Stimulated activated CD4-positive, alpha-beta T cell treated with anti-CD3 and anti-CD28 coated beads, TNF-alpha, amount 100 ng/mL, for 24 hours (primary cell): ENCODE measurements at places on chromosomes 1 and 21.

DNA sequence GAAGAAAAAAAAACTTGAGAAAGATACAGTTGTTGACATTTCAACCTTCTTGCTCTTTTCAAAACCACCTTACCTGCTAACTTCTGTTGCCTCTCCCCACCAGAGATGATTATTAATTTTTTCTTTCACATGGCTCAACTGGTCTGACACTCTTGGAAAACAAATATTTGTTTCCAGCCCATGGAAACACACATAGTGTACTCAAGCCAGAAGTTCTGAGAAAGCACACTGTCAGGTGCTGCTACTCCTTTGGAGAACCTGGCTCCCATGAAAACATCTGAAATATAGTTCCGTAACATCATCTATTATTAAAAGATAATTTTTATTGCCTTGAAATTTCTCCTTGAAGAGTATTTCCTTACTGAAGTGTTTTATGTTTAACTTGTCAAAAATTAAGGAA lies 145.0 kb upstream of the C1orf105 start:
- DNase-seq: no peak

GRCh38 chr1:119075614-119076013 lies 64.8 kb downstream of the WARS2 start:
- no peak for DNase-seq

DNA sequence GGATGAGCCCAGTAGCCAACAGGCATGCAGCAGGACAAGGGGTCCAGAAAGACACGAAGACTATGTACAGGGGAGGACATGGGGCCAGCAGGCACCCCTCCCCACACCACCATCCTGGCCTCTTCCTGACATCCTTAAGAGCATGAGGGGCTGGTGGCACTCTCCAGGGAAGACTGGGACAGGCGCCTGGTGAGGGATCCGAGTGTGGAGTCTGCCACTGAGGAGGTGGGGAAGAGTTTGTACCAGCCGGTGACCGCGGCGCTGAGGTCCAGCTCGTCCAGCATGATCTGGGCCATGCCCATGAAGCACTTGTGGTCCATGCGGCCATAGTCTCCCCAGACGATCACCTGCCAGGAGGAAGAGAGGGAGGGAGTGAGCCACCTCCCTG lies 39.1 kb downstream of the RIMS3 start:
- no peak for DNase-seq

DNA sequence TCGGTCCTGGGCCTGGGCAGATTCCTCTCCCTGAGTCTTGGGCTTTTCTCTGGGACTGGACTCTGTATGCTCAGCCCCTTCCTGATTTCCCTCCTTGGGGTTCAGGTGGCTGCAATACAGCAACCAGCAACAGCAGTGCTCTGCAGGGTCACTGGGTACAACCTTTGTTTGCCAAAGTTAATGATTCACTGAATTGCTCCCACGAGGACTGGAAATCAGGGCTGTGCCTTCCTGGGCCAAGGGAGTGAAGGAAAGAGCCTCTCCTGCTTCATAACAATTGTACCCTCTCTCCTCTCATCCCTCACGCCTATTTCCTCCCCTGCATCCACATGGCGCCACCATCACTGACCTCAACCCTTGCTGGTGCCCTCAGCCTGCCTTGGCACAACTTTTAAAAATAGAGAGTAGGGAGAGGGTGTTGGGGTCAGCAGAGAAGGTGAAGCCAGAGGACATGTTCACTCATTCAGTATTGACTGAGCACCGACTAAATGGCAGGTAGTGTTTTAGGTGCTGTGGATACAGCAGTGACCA lies 52.8 kb upstream of the GOLT1A start:
- no peak for DNase-seq

GRCh38 chr1:116498789-116499628 lies 71.8 kb downstream of the CD58 start:
- peak; percentile 7 for DNase-seq

- DNase-seq: peak; percentile 2
Measured at GRCh38 chr1:167935216-167936067, 1.0 kb upstream of the DCAF6 start.

- DNase-seq: no peak
Measured at GRCh38 chr1:101247404-101248287, 10.8 kb downstream of the S1PR1 start.

- no peak for DNase-seq
Measured at GRCh38 chr1:82923931-82924330, 1075.0 kb downstream of the TTLL7 start.

GRCh38 chr1:23601135-23601967 lies 42.0 kb upstream of the ID3 start:
- no peak for DNase-seq

GRCh38 chr1:9369964-9370788 lies 77.5 kb downstream of the SPSB1 start:
- DNase-seq: no peak

DNA sequence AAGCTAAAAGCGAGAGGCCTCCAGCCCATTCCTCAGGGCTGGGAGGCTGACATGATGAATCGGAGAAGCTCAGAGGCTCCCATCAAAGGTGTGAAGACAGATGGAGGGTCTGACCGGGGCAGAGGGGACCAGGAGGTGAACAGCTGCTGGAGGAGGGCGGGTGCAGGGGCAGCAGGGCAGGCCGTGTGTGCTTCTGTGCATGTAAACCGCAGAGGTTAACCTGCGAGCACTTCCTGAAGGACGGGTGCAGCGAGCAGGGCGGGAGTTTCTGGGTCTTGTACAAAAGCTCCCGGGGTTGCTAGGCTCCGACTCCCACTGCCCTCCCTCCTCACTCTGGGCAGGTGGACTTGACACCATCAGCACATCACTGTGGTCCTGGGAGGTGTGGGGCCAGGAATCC lies 75.2 kb downstream of the PAX7 start:
- DNase-seq: no peak

DNA sequence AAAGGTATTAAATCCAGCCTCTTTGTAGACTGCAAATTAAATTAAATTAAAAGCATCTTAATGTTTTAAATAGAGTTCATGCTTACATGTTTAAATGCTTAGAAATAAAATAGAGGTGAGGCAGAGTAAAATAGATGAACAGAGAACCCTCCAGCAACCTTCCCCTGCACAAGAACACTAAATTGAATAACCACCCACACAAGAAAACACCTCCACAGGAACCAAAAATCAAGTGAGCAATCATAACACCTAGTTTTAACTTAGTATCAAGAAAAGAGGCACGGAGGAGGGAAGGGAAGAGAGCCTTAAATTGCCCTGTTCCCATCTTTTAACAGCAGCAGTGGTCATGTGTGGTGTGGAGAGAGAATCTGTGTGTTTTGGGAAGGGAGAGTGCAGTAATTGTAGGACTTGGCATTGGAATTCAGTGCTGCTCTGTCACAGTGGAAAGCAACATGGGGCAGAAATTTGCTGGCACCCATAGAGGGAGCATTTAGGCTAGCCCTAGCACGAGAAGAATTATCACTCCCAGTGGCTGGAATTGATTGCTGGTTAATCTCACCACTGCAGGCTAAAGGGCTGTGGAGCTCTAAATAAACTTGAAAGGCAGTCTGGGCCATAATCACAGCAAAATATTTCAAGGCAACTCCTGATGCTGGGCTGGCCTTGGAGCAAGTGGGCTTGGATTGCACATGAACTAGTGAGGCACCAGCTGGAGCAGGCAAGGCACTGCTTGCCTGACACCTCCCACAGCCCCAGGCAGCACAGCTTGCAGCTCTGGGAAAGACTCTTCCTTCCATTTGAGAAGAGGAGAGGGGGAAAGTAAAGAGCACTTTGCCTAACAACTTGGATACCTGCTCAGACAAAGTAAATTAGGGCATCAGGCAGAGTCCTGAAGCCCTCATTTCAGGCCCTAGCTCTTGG lies 1478.8 kb downstream of the NCAM2 start:
- DNase-seq: no peak

DNA sequence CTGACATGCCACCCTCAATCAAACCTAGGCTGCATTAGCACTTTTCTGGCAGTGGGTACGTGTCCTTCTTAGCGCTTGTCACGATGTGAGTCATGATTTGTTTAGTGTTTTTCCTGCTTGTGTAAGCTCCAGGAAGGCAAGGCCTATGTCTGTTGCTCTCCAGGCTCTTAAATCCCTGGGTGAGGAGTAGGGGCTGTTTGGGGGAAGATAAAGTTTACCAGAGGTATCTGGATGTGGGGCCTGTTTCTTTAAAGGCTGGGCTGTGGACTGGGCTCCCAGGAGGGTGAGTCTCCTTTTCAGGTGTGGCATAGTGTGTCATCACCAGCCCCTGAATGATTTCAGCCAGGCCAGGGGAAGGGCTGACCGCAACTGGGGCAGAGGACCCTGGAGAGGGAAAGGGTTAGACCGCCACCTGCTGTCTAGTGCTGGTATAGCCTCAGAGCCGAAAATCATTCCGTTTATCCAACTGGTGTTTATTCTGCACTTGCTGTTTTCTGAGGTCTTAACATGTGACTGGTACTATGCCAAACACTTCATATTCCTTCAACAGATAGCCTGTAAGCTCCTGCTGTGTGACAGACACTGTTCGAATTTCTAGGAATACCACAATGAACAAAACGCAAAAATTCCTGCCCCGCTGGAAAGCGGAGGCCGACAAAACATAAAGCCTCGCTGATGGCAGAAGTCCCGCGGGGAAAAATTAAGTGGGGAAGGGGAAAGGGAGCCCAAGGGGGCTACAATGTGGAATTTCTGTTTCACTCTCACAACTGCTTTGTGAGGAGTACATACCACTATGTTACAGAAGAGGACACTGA lies 9.7 kb downstream of the SERINC2 start:
- DNase-seq: peak; percentile 45

GRCh38 chr1:45381243-45381642 lies 41.0 kb upstream of the MUTYH start:
- no peak for DNase-seq

GRCh38 chr21:41579692-41580091 lies 71.7 kb upstream of the TMPRSS2 start:
- no peak for DNase-seq

DNA sequence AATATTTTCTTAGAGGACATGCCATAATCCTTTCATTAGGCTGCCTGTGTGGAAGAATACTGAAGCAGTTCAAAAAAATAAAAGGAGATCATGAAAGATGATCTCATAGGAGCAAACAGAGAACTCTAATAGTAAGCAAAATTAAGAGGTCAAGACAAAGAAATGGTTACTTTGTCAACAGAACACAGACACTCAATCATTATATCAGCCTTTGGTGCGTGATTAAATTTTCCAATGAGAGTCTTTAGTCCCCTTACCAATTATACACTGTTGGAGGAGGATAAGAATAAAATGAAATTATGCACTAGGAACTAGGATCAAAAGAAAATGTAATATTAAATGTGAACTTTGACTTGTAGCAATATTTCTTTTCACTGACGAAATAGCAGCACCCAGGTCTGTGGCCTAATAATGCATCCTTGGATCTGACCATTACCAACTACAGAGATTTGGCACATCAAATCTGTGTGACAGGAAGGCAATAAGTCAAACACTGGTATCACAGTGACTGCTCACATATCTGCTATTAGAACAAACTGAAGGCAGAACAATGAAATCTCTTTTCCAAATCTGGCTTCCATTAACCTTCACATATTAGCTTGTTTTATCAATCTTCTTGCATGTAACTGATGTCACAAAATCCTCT lies 1812.9 kb downstream of the PLA2G4A start:
- no peak for DNase-seq

DNA sequence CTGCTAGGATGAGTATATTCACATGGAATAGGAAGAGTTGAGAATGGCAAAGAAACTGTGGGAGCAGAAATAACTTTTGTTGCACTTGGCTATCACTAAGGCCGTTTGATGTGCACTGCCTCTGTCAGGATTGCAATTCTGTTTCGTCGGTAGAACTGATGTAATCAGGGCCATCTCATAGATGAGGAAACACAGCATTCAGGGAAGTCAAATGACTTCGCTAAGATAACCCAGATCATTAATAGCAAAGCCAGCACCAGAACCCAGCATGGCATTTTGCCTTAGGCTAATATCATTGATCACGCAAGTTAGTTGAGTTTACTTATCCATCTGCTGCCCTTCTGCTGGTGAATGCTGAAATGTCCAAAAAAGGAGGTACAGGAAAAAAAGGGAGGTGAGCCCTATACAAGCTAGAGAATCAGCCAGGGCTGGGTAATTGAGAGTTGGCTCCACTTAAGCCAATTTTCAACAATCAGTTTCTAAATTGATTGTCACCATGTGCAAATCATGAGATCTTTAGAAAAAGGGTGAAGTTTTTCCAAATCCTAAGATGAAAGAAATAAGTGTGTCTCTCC lies 7.6 kb downstream of the RASSF5 start:
- DNase-seq: no peak

- no peak for DNase-seq
Measured at GRCh38 chr1:225768662-225769426, 8.8 kb upstream of the SRP9 start.

- DNase-seq: no peak
Measured at GRCh38 chr1:225280563-225280962, 147.3 kb downstream of the LBR start.

DNA sequence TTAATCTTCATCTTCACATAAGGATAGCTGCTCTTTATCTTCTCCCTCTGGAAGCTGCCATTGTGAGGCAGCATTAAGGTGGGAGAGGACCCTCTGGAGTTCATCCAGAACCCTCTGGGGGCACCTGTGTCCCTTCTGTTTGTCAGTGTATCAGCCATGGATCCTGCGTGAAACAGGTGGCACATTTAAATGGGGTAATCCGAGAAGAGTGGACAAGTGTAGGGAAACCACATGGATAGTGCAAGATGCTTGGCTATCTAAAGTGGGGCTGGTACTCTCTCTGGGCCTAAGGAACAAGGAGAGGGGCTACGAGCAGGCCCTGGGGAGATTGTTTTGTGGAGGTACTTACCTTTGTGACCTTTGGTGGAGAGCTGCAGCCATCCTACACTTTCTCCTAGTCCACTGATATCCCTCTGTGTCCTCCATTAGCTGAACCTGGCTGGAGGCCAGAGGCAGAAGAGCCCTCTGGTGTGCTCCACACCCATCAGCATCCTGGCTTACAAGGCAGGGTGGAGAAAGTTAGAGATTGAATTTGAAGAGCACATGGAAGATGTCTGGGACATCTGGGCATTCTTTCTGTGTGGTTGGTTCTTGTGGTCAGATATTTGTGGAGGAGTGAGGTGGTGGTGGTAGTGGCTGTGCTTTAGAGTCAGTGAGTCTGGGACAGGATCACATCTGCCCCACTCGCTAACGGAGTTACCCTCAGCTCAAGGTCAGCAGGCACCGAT lies 117.7 kb downstream of the FGGY start:
- DNase-seq: no peak

DNA sequence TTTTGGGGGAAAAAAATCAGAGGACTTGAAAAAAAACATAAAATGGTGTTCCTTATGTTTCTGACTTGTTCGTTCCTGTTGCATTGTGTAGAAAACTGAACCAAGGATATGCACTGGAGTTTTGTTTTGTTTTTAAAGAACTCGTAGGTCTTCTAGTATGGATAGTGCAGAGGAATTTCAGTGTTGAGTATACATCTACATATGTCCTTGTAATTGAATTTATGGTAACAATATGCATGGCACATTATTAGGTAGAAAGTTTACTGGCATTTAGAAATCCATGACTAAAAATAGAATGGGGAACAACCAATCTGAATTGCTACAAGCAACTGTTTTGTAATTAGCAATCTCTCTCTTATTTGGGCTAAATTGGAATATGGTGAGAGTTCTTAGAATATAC lies 188.3 kb upstream of the ZRANB2 start:
- no peak for DNase-seq
